ENCODE measurements at places on chromosomes 4 and X.

DNA sequence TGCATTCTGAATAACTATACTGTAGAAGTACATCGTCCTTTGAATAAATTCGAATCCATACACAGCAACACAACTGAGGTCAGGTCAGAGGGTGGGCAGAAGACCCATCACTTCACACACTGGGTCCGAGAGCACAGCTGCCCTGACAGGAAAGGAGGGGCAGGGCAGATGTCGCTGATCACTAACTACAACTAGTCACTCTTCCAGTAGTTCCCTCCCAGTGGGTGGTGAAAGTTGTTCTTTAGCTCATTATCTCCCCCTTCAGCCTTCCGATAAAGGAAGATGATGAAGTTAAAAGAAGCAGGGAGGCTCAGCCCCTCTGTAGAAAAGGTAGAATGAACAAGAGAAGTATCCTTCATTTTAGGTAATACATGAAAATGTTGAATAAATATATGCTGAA lies 278.9 kb downstream of the INPP4B start:
- DNase-seq, result no peak

DNA sequence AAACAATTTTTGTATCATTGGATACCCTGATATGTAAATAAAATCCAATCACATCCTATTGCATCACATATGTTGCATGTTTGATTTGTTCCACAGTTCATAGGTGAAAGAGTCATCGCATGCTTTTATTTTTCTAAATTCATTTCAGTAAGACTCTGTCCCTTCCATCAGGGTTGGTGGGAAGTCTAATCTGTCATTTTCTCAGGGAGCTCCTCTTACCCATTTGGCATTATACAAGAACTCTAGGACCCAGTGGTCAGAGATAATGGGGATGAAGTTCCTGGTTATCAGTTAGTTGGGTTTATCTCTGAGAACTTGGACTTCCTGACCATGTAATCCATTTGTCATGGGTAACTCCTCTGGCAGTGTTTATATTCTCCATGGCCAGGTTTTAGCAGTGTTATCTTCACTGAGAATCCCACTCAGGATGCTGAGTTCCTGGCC lies 227.1 kb upstream of the JADE1 start:
- DNase-seq, result no peak

DNA sequence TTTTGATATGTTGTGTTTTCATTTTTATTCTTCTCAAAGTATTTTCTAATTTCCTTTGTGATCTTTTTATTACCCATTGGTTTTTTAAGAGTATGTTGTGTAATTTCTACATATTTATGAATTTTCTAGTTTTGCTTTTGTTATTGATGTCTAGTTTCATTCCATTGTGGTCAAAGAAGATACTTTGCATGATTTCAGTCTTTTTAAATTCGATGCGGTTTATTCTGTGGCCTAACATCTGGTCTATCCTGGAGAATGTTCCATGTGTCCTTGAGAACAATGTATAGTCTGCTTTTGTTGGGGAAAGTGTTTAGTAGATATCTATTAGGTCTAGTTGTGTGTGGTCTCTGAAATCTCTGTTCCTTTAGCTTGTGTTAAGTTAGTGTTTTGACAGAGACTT lies 46.2 kb downstream of the PPEF1 start:
- no peak for DNase-seq

- no peak for DNase-seq
Measured at GRCh38 chrX:8946563-8946962, 87.4 kb downstream of the FAM9B start.

GRCh38 chrX:47272013-47272408 lies 39.2 kb downstream of the USP11 start:
- DNase-seq, result no peak

DNA sequence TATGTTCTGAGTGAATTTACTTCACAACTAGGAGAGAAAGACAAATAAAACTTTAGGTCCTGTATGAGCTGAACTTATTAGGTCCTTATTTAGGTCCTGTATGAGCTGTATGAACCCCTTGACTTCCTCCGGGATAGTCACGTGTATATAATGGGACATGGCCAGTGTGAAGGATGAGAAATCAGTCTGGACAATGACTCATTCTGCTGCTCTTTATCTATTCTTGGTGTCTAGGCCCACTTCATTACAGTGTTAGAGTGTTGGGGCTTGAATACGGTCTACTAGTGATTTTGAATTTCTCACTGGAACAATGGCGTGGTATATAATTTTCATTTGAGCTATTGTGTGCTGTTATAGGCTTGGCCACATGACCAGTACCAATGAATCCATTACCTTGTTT lies 21.9 kb downstream of the STK26 start:
- no peak for DNase-seq

GRCh38 chr4:185165605-185166063 lies 22.6 kb downstream of the SLC25A4 start:
- DNase-seq, result no peak

GRCh38 chr4:24778464-24779225 lies 16.7 kb upstream of the SOD3 start:
- DNase-seq, result no peak

- DNase-seq, result peak; percentile 12
Measured at GRCh38 chr4:83195269-83195668, 80.7 kb upstream of the PLAC8 start.

- no peak for DNase-seq
Measured at GRCh38 chrX:153611298-153612095, 12.6 kb upstream of the CCNQ start.

- DNase-seq, result no peak
Measured at GRCh38 chrX:3520982-3521381, 174.5 kb upstream of the MXRA5 start.

DNA sequence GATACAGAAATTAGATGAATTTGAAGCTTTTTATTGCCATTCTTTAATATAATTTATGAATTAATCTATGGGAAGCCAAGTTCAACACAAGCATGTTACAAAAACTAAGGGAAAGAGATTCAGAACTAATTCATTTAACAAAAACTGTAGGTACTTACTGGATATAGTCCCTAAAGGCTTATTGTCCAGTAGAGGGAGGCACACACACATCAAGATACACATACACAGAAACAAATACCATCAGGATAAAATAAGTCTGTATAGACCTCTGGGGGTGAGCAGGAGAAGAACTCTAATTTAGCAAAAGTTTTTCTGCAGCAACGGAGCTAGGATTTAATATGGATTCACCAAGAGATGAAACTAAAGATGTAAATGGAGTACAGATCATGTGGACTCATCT lies 83.0 kb upstream of the IL13RA1 start:
- peak; percentile 82 for DNase-seq

DNA sequence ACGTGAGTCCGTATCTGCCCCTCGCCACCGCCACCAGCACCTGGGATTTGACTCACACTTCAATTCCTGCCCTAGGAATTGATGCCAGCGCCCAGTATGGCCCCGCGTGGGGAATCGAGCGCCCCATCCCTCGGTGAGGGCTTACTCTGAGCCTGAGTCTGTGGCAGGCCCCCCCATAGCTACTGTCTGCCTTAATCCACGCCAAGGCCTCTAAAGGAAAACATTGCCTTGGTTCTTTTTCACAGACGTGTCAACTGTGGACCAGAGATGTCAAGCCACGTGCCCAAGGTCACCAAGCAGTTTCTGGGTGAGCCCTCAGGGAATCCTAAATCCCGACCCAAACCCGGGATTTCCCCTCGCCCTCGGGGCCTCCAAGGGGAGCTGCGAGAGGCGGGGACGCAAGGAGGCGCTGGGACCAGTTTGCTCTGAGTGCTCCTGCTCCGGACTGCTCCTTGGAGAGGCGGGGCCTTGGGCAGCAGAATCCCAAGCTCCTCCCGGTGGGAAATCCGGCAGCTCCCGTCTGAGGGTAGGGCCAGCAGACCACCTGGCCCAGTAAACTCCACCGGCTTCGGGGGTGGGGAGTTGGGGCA lies 12.9 kb downstream of the MSX1 start:
- no peak for DNase-seq

DNA sequence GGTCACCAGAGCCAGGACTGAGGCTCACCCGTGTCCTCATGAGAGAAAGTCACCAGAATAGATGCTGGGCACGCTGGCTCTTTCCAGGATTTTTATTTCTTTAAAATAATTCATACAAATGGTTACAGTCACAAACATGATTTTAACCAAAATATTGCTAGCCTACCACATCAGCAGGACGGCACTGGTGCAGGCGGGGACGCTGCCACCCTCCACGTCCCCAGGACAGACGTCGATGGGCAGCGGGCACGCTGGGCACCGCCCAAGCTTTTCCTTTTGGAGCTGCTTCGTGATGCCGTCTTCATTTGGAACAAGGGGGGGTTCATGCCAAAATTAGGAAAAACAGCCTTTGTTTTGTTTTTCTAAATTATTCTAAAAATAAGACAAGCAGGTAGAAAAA lies 37.6 kb downstream of the CTBP1 start:
- DNase-seq, result no peak

DNA sequence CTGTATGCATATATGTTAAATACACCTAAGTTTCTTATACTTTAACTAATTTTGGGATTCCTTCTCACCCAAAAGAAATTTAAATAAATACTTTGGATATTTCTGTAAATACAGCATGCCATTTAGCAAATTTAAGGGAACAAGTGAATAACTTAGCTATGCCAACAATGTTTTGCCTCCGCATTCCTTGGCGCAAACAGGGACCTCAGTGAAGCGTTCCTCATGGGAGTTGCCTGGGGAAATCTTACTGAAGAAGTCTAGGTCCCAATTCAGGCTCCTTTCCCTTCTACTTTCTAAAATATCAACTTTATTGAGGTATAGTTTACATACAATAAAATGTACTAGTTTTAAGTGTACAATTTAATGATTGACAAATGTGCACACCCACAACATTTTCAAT lies 25.0 kb downstream of the COL4A5 start:
- DNase-seq, result no peak

DNA sequence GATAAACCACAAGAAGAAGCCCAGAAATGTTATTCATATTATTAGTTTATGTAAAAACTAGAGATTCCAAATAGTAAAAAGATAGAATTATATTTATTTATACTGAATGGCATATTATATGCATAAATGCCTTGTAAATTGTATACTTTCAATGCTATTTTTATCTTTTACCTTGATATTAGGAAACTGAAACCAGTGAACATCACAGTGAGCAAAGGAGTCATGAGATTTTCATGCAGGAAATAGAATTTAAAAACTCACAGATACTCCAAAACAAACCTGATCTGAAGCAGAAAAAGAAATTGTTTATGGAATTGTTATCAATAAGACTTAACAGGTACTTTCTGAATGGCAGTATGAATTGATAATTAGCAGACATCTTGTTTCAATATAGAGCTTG lies 207.3 kb upstream of the CENPE start:
- no peak for DNase-seq

DNA sequence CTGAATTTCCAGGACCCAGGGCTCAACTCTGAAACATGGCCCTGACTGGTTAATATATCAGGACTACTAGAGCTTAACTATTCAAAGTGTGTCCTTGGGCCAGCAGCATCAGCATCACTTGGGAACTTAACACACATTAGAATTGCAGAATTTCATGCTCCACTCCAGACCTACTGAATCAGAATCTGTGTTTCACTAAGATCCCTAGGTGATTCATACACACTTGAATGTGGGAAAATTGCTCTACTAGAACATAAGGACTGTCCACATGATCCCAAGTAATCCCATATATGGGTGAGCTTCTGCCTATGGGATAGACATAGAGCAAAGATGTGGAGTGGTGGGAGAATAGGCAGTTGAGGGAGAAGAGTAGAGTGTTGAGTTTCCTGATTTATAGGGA lies 192.5 kb upstream of the CLNK start:
- DNase-seq, result no peak

- DNase-seq, result peak; percentile 14
Measured at GRCh38 chr4:95165926-95166524, 382.7 kb downstream of the UNC5C start.

- no peak for DNase-seq
Measured at GRCh38 chr4:39228377-39228776, 46.0 kb downstream of the WDR19 start.

- DNase-seq, result no peak
Measured at GRCh38 chr4:6468376-6468775, 4.0 kb downstream of the PPP2R2C start.

- DNase-seq, result no peak
Measured at GRCh38 chr4:40419231-40419912, 84.2 kb downstream of the CHRNA9 start.

- DNase-seq, result no peak
Measured at GRCh38 chrX:12898073-12898472, 8.3 kb upstream of the TLR8 start.

DNA sequence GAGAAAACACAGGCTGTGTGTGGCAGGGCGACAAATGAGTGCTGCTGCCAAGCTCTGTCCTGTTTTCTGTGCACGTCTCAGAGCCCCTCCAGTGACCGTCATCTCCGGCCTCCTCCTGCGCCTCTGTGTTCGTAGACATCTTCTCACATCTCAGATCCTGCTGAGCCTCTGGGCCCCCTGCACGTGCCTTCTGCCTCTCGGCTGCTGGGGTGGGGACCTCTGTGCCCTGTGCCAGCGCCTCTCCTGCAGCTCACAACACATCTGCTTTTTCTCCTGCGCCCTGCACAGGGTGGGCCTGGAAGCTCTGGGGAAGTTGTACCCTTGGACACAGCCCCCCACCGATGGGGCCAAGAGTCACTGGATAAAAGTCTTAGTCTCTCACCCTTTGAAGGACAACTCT lies 2.4 kb upstream of the CTAG2 start:
- DNase-seq, result no peak

GRCh38 chrX:100980608-100981497 lies 11.3 kb downstream of the ARL13A start:
- DNase-seq, result no peak

DNA sequence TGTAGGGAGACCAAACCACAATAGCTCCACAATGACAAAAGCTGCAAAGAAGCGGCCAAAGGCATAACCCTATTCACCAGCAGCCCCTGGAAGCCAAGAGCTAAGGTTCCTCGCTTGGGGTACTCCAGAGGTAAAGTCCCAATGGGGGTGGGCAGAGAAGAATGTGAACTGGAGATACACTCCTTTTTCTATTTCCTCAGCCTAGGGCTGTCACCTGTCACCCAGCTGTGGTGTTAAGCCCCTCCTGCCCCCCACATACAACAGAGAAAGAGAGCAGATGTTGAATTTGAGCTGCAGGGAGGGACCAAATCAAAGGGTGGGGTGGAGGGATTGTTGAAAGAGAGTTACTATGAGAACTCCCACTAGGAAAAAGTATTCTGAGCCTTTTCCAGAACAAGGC lies 26.1 kb downstream of the AMOT start:
- DNase-seq, result no peak

- peak; percentile 95 for DNase-seq
Measured at GRCh38 chr4:13544606-13545393, 492 bp upstream of the NKX3-2 start.

DNA sequence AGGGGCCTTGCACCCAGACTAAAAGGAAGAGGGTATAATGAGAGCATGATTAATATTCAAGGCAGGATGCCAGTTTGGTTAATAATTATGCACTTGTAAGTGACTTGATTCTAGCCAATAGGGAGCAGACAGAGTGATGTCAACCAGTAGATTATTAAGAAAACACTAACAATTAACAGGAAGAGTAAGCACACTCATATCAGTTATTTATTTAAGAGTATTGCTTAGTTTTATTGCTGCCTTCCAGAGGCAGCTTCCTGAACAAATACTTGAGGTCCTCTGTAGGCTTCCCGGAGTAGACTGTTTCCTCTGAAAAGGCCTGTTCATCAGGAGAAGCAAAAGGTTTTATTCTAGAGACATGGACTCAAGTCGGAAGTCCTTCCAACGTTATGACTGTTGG lies 129.1 kb upstream of the AFF2 start:
- DNase-seq, result no peak

- DNase-seq, result no peak
Measured at GRCh38 chr4:123599061-123599919, 202.7 kb downstream of the SPRY1 start.

Data from NCI-H526 (cell line).